NCI-H1048 (cell line): ENCODE measurements at places on chromosomes 16 and 17.

- DNase-seq = no peak
Observed at GRCh38 chr16:1590366-1590765, 21.5 kb downstream of the IFT140 start.

- DNase-seq = no peak
Observed at GRCh38 chr17:57864273-57864672, 14.4 kb upstream of the MRPS23 start.

- no peak for DNase-seq
Observed at GRCh38 chr16:88593489-88593888, 23.3 kb downstream of the ZC3H18 start.

GRCh38 chr16:11160676-11161115, 95.3 kb downstream of the SOCS1 start:
- DNase-seq = no peak

DNA sequence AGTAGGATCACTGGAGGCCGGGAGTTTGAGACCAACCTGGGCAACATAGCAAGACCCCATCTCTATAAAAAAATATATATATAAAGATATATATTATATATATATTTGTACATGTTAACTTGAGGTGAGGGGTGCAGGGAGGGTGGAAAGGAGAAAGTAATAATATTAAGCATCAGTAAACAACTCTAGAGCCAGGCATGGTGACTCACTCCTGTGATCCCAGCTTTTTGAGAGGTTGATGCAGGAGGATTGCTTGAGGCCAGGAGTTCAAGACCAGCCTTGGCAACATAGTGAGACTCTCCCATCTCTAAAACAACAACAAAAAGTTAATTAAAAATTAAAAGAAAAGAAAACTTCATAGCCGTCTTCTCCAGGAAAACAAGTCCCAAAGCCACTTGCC, 61.7 kb upstream of the SMURF2 start:
- DNase-seq = no peak

- no peak for DNase-seq
Observed at GRCh38 chr17:61376931-61377838, 22.5 kb upstream of the TBX2 start.

GRCh38 chr17:57708410-57708809, 36.7 kb downstream of the CCDC182 start:
- no peak for DNase-seq

DNA sequence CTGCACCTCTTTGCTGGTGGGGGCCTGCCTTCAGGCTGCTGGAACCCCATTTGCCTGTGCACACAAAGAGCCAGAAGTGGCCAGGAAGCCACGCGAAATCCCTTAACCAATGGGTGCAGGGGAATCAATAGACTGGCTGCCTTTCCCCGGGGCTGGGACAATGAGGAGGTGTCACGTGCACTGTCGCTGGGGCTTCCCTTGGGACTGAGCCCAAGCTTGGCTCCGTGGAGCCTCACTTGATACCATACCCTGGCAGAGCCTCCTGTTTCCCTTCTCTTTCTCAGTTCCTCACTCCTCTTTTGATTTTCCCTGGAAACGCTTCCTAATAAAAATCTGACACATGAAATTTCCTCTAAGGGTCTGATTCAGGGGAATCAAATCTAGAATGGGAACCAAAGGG, 38.8 kb upstream of the C16orf82 start:
- no peak for DNase-seq

GRCh38 chr17:44960691-44961090, 7.4 kb downstream of the C1QL1 start:
- DNase-seq = no peak

GRCh38 chr17:1742371-1743087, at the start of gene SERPINF2:
TSS of gene SERPINF2 (plus strand) at chr17:1742871. CDS start at chr17:1744996, 2,125 bp downstream.
- no peak for DNase-seq

DNA sequence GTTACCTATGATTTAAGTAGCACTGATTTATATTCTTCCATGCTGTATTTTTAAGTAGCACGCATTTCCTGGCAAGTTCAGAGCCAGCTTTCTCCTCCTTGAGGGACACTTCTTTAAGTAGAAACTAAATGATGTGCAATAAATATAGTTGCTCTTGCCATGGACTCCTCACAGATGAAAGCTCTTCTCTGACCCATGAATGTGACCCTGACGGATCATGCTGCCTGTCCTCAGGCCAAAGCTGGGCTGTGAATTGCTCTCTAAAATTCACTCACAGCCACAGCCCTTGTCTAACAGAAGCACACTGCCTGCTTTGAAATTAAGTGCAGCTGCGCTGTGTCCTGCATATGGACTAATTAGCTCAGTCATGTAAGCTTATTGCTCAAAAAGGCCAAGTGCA, 438.8 kb downstream of the PMP22 start:
- no peak for DNase-seq

GRCh38 chr16:57600048-57600835, 28.2 kb upstream of the ADGRG1 start:
- DNase-seq = no peak

DNA sequence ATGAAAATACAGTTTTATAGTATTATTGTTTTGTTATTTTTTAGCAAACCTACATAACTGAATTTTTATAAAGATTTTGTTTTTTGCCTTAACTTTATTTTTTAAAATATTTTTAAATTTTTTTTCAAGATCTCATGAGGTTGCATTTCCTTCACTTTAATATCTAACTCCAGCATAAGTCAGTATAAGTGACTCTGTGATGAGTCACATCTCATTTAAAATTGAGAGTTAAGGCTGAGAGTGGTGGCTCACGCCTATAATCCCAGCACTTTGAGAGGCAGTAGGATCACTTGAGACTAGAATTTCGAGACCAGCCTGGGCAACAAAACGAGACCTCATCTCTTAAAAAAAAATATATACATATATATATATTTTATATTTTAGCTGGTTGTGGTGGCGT, 44.0 kb downstream of the NLK start:
- DNase-seq = no peak

- DNase-seq = no peak
Observed at GRCh38 chr17:44913676-44914075, 1.6 kb downstream of the GFAP start.

DNA sequence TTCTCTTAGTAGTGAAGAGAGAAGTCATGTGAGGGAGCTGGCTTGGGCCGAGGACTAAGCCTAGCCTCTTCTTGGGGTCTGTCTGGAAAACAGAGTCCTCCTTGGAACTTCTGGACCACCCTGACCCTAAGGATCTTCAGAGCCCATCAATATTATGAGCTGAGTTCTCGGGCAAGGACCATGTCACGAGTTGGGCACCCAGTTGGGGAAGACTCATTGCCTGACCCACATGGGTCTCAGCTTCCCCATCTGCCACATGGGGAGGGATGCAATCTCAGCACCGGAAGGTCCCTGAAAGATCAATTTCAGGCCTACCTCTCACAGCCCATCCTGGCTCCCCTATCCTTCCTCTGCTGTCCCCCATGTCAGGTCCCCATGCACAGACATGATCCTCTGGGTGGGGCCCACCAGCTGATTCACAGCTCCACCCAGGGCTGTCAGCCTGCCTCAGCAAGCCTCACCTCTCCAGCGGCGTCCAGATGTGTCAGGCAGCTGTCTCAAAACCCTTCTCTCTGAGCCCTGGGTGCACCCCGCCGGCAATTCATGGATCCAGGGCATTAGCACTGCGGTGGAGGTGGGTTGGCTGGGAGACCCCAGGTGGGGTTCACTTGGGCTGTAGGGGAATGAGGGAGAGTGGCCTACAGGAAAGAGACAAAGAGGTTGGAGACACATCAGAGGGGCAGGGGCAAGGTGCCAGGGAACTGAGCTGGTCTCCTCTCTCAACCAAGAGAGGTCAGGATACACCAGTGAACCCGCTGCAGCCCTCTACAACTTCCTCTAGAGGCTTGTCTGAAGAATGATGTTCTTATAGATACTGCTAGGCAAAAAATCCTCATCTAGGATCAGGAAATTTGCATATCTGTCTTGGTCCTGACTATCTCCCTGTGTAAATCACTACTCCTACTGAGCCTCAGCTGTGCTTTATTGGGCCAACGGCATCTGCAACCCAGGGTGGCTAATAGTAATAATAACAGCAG, 1.8 kb downstream of the NLRP1 start:
- no peak for DNase-seq
